ENCODE measurements at places on chromosomes 7 and 10.
A peak's percentile ranks its signal among the peaks of the same experiment; 100 is the strongest.

GRCh38 chr7:148037044-148037443, 553.5 kb upstream of the C7orf33 start:
- DNase-seq: no peak

DNA sequence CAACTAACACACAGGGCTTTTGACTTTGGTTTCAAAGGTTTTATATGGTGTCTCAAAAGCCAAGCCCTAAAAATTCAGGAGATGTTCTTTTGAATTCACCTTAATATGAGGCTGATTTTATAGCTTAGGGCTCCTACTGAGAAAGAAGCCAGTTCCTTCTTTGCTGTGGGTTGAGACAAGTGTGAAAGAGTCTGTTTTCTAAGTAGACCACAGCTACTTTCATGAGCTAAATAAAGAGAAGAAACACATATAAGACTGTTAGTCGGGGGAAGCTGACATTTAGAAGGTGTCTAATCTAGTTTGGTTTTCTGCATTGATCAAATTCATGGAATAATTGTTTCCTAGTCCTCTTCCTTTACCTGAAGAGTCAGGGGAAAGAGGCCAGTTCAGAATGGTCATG, 332.1 kb upstream of the CELF2 start:
- no peak for DNase-seq

GRCh38 chr10:78889536-78890063, 179.2 kb upstream of the ZMIZ1 start:
- no peak for DNase-seq

DNA sequence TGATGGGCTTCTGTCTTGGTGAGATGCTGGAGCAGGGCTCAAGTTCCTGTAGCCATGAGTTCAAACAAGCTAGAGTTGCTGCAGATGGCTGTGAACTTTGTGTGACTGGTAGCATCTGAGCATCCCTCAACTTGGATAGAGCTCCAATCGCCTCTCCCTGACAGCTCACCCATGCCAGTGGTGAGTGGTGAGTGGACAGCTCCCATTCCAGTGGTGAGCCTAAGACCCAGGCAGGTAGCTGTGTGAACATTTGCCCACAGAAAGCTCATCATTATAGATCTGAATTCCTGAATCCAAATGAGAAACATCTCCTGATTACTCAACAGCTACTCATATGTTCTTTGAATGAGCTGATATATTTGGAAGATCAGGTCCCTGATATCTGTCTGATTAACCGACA, 25.3 kb downstream of the STEAP1B start:
- no peak for DNase-seq

GRCh38 chr7:32577421-32577820, 82.1 kb downstream of the AVL9 start:
- no peak for DNase-seq

DNA sequence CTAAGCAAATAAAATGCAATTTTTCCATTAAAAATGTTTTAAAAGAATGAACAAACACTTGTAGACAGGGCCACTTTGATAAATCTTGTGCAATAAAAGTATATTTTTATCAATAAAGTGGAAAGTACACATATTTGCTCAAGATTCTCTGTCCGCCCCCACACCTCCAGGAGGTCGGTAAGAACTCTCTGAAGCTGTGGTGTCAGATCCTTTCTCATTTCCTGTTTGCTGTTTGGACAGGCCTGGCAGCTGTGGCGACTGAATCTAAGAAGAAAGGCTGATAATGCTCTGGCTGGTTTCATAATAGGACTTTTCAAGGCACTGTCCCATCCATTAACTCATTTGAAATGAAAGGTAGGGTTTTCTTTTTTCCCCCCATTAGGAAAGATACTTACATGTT, 15.3 kb upstream of the ASB4 start:
- peak; percentile 20 for DNase-seq

DNA sequence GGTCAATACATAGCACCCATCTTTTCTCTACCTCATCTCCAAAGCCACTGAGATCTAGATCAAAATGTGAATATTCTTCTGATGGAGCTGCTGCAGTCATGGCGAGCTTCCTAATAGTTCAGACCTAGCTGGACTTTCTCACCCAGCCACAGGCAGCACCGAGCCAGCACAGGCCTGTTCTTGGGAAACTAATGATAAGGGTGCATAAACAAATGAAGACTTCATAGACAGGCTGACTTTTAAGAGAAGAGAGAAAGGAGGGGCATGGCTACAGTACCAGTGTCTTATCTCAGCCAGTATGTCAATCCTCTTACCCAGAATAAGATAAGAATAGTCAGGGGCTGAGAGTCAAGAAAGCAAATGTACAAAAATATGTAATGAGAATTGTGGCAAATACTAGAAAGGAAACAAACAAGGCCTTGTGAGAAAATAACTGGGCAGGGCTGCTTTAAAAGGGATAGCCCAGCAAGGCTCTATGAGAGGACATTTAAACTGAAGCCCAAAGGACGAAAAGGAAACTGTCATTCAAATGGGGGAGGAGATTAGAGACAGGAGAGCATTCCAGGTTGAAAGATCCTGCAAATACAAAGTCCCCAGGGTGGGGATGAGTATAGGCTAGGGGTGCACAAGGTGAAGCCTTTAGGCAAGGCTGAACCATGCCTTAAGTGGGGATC, 21.8 kb upstream of the CDK14 start:
- DNase-seq: no peak

- DNase-seq: peak; percentile 63
Observed at GRCh38 chr10:100826983-100827818, 81.8 kb downstream of the PAX2 start.

GRCh38 chr7:135913404-135913803, 63.8 kb downstream of the MTPN start:
- no peak for DNase-seq

DNA sequence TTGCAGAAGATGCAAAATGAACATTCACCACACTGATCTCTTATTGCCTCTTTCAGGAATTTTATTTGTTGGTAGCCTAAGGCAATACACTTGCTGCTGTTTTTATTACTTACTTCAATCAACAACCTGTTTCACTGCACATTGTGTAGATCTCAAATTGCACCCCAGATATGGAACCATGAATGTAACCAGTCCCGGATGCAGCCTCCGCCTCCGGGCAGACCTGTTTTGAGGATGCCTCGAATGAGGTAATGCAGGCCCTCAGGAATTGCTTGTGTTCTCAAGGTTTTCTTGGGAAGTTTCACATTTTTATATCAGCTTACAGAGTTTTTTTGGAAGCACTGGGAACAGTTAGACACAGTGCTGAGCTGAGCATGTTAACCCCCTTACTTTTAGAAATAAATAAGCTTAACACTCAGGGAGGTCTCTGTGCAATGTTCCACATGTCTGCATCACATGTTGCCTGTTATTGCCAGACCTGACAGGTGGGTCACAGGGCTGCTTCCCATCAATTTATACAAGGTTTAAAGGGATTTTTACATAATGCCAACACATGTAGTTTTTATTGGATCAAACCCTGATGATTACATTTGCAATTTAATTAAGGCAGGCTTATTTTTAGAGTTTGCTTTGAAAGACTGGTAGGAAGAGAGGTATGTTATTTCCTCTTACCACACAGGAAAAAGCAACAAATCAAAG, 193.1 kb upstream of the POM121L12 start:
- no peak for DNase-seq

All from activated T-cell treated with anti-CD3 and anti-CD28 coated beads, Interleukin-2, amount 50 U/mL, for 48 hours (primary cell).